ENCODE measurements at places on chromosomes 2 and 18.

- DNase-seq = no peak
Observed at GRCh38 chr2:18987592-18988073, 370.8 kb downstream of the OSR1 start.

- DNase-seq = peak; percentile 30
Observed at GRCh38 chr2:39728941-39729351, 50.1 kb downstream of the THUMPD2 start.

- no peak for DNase-seq
Observed at GRCh38 chr2:19746611-19747309, 155.0 kb downstream of the TTC32 start.

DNA sequence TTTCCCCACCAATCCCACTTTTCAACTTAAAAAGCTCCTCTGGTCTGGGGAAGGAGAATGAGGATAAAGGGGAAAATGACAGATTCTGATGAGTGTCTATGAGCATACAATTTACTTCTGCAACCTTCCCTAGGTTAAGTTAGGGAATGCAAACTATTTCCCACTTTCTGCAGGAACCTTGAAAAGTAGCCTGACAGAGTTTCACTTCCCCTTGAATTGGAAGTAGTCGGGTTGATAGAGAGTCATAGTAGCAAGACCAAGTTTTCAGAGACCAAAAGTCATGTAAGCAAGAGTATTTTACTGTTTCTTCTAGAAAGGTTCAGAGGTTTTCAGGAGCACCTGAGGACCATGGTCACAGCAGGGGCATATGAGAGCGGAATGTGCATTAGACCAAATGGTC is 815.1 kb downstream of the CPS1 start:
- no peak for DNase-seq

DNA sequence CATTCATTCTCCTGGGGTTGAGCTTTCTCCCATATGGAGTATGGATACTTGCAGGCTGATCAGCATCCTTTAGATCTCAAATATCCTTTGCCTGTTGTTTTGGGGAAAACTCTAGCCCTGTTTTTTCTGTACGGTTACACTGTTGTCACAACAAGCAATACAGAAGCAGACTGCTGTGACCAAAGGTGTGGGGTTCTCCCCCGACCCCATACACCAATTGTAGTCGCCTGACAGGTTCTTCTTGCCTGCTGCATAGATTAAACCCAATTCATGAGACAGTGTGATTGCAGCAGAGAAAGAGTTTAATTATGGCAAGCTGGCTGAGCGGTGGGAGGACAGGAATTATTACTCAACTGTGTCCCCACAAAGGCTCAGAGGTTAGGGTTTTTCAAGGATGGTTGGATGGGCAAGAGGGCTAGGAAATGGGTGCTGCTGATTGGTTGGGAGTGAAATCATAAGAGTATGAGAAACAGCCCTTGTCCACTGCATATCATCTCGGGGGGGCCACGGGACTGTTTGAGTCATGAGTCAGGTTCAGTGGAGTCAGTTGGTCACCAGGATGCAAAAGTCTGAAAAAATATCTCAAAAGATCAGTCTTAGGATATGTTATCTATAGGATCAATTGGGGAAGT is 40.6 kb downstream of the ITGB1BP1 start:
- DNase-seq = no peak

Data from activated naive CD8-positive, alpha-beta T cell treated with anti-CD3 and anti-CD28 coated beads for 36 hours (primary cell).